ENCODE measurements at places on chromosomes 11 and 22.

GRCh38 chr22:20607157-20607907 is 99.9 kb downstream of the MED15 start:
- no peak for DNase-seq

DNA sequence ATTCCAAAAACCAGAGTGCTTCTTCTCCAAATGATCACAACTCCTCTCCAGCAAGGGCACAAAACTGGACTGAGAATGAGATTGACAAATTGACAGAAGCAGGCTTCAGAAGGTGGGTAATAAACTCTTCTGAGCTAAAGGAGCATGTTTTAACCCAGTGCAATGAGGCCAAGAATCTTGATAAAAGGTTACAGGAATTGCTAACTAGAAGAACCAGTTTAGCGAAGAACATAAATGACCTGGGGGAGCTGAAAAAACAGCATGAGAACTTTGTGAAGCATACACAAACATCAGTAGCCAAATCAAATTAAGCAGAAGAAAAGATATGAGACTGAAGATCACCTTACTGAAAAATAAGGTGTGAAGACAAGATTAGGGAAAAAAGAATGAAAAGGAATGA is 15.5 kb downstream of the OR52M1 start:
- no peak for DNase-seq

GRCh38 chr11:66510990-66511339 is 530 bp downstream of the BBS1 start:
- DNase-seq = no peak

GRCh38 chr11:31059529-31059928 is 310.0 kb downstream of the DCDC1 start:
- no peak for DNase-seq

GRCh38 chr11:130124096-130124495 is 35.5 kb upstream of the ST14 start:
- no peak for DNase-seq

DNA sequence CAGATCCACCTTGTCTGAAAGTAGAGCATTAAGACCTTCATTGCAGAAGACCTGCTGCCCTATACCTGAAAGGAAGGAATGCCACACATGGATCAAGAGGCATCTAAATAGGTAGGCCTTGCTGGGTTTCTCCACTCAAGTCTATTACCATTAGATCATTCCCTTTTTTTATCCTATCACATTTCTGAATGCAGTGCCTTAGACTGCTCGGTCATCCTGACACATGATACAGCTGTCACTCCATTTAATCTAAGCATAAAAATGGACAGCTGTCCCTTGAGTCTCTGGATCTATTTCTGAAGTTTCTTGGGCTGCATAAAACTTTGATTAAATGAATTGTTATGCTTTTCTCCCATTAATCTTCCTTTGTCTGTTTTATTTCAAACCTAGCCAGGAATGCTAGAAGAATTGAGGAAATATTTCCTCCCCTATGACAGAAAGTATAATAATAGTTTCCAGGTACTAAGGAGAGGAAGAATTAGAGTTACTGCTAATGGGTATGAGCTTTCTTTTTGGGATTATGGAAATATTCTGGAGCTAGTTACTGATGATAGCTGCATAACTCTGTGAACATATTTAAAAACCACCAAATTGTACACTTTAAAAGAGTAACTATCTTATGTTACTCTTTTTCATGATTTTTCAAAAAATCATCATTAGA is 88.0 kb downstream of the DLG2 start:
- no peak for DNase-seq

GRCh38 chr11:88521799-88522201 is 184.3 kb upstream of the CTSC start:
- DNase-seq = no peak

GRCh38 chr11:119772641-119773415 is 43.8 kb upstream of the NECTIN1 start:
- DNase-seq = peak; percentile 84

- no peak for DNase-seq
Measured at GRCh38 chr11:71426413-71426812, 21.8 kb downstream of the DHCR7 start.

DNA sequence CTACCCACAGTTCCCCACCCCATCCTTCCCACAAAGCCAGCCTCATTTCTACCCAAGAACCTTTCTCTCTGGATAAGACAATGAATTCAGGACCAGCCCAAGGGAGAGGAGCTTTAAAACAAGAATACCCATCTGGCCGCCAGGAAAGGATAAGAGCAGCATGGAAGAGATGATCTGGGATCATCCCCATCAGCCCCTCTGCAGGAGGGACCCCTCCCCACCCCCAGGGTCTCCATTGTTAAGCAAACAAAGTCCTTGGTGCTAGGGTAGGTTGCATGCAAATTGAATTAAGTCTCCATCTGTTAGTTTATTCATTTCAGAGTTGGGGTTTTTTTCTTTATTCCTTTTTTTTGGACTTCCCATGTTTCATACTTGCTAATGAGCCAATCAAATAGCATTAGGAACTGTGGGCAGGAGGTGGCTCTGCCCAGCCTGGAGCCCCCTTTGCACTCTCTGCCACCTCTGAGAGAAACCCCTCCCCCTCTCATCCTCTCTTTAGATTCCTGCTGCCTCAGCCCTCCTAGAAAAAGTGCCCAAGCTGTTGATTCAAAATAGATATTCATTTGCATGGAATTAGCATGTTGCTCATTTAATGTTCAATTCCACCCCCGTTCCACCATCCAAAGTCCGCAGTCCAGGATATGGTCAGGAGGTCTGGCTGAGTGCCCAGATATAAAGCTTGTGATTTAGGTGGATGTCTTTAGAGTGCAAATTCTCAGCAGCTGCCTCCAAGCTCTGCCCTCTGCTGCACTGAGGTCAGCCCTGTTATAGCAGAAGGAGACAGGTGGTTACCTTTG is 138.5 kb upstream of the NCAM1 start:
- no peak for DNase-seq

Data from globus pallidus (tissue), 1 donor.